Fibroblast of upper back skin (primary cell): ENCODE measurements at places on chromosomes 1 and 21.

DNA sequence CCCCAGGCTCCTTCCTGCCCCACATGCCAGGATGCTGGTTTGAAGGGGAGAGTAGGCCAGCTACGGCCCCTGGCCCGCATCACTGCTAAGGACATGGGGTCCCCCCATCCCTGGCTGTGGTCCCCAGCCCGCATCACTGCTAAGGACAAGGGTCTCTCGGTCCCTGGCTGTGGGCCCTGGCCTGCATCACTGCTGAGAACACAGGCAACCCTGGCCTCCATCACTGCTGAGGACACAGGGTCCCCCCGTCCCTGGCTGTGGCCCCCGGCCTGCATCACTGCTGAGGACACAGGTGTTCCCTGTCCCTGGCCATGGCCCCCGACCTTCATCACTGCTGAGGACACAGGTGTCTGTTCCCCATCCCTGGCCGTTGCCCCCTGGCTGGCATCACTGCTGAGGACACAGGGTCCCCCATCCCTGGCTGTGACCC, 448 bp upstream of the OBSCN start:
- no peak for DNase-seq

DNA sequence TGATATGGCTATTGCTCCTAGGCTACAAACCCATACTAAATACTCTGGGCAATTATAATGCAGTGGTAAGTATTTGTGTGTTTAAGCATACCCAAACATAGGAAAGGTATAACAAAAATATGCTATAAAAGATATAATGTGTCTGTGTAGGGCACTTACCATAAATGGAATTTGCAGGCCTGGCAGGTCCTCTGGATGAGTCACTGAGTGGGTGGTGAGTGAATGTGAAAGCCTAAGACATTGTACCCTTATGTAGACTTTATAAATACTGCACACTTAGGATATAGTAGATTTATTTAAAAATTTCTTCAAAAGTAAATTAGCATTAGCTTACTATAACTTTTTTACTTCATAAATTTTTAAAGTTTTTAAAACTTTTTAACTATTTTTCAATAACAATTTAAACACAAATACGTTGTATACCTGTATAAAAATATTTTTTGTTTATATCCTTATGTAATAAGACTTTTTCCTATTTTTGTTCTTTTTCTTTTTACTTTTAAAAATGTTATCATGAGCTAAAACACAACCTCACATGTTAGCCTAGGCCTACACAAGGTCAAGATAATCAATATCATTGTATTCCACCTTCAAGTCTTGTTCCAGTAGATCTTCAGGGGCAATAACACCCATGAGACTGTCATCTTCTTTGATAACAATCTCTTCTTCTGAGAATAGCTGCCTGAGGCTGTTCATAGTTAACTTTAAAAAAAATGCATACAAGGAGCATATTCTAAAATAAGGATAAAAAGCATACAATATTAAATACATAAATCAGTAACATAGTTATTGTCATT, 306.3 kb upstream of the RGS18 start:
- DNase-seq: peak; percentile 34

DNA sequence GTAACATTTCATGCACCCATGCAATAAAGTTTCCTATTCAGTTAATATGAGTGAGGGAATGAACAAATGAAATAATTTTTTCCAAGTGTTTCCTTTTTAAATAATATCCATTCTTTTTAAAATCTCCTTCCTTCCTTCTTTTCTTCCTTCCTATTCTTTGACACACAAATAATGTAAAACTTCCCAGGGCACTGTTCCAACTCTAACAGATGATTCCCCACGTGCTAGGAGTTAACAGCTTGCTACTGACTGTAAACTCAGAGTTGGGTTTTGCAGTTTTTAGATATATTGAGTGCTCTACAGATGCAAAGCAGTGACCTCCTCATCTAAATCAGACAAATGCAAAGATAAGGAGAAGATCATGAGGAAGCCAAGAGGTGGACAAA, 54.0 kb upstream of the POU2F1 start:
- DNase-seq: no peak

GRCh38 chr1:221712776-221713431, 29.0 kb downstream of the DUSP10 start:
- no peak for DNase-seq

- no peak for DNase-seq
These were observed 118.5 kb downstream of the FGGY start for GRCh38 chr1:59415286-59415850.

DNA sequence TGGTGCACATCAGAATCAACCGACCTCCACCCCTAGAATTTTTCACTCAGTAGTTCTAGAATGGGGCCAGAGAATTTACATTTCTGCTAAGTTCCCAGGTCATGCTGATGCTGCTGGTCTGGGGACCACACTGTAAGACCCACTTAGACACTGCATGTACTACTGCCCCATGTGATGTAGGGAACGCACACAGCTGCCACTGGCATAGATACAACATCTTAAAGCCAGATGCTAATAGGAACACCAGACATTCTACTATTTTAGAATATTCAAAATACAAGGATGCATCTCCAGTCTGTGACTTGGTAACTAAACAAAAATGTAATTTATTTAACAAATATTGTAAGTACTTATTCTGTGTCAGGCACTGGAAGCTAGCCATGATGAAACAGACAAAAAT, 14.1 kb upstream of the ATP1B1 start:
- DNase-seq: no peak

GRCh38 chr1:186078245-186078644, 296.8 kb downstream of the TPR start:
- no peak for DNase-seq
